ENCODE measurements at places on chromosomes 3 and 15.

DNA sequence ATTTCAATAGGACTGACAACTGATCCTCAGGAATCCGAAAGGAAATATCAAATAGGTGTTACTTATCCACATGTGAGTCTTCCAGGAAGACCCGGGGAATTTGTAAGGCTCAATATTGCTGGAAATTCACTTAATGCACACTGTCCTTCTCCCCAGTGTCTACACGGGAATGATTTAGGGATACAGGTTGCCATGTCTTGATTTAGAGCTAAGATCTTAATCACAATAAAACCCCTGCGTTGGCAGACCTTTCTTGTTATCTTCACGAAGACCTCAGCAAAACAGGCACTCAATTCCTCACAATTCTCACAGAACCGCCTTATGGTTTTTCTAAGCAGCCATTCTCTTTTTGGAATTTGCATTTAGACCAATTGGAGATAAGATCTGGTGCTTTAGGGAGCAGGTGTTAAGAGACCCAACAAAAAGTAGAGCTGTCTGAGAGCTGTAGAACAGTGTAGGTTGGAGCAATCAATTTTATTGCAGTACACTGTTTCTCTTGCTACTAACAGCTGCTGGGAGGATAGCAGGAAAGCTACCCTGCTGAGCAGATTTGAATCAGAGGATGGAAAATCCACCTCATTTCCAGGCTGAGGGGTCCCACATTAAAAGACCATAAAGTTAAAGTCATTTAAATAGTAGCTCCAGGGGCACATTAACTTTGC lies 925.7 kb downstream of the EPHA3 start:
- DNase-seq: no peak

- DNase-seq: no peak
Measured at GRCh38 chr3:150729682-150730360, 26.1 kb upstream of the ERICH6 start.

- DNase-seq: no peak
Measured at GRCh38 chr3:129476586-129476985, 36.6 kb downstream of the IFT122 start.

GRCh38 chr15:57947781-57948180 lies 117.7 kb downstream of the ALDH1A2 start:
- DNase-seq: no peak

DNA sequence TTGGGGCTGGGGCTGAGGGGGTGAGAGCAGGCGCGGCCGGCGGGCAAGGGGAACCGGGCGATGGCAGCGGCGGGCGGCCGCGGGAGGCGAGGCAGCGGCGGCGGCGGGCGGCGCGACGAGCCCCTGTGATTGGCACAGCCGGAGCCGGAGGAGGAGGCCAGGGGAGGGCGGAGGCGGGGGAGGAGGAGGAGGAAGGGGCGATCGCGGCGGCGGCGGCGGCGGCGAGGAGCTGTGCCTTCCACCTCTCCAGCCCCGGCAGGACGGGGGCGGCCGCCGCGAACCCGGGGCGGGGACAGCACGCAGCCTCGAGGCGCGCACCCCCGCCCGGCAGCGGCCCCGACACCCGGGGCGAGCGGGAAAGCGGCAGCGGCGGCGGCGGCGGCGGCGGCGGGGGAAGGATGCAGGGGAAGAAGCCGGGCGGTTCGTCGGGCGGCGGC lies at the start of gene SLCO3A1:
Gene SLCO3A1, plus strand, starts transcription at position 198 of the 437 bp plus-strand sequence.
- no peak for DNase-seq

GRCh38 chr3:185797993-185798830 lies 26.6 kb downstream of the IGF2BP2 start:
- DNase-seq: no peak

GRCh38 chr3:57068437-57069089 lies 8.1 kb downstream of the SPATA12 start:
- no peak for DNase-seq

GRCh38 chr3:129618901-129619671 lies 12.6 kb upstream of the PLXND1 start:
- DNase-seq: no peak

- DNase-seq: no peak
Measured at GRCh38 chr3:139811331-139811730, 123.7 kb upstream of the CLSTN2 start.

DNA sequence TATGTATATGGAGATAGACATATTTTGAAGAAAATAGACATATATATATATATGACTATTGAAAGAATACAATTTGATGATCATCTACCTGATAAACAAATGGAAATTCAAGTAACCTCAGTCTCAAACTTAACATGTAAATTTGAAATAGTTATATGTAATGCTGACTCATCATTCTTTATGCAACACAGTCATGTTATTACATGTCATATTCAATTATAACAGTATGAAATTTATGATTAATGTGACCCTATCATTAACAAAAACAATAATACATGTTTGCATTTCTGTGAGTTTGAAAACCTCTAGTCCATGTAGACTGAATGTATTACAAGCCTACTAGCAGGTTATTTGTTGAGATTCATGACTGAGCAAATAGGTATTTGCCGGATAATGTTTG lies 204.1 kb downstream of the CADM2 start:
- no peak for DNase-seq

- DNase-seq: no peak
Measured at GRCh38 chr15:40070608-40071218, 31.7 kb upstream of the SRP14 start.

DNA sequence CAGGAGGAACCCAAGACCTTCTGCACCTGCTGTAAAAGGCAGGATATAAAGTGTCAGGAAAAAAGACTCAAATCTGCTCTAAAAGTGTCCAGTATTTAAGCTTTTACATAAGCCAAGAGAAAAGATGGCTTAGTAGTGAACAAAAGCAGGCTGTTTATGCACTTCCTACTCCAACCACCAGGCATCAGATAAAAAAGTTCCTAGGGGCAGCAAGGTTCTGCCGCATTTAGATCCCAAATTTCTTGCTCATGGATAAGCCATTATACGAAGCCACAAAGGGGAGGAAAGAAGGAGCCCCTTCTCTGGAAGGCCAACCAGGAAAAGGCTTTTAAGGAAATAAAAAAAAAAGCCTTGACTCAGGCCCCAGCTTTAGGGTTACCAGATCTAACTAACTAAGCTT lies 10.6 kb upstream of the SLC9C1 start:
- no peak for DNase-seq

DNA sequence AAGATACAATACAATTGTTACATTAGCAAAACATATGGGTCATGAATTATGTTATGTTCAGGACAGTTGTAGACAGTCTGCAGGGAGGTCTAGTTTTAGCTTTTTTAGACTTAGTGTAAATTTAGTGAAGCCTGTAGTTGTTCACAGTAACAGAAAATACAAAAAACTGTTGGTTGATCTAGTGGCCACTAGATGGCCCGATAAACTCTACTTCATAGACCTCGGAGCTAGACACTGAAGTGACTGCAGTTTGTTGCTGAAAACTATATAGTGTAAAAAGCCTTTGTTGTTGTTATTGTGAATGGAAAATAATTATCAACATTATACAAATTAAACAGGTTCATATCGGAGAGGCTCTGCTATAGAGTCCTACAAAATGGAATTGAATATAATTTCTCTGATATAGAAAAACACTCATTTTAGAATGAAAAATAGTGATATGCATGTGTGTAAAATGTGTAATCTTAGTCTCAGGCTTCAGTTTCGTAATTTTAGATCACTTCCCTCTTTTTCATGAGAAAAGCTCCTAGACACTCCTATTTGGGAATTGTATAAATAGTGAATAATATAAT lies 18.3 kb downstream of the MAGEL2 start:
- no peak for DNase-seq

DNA sequence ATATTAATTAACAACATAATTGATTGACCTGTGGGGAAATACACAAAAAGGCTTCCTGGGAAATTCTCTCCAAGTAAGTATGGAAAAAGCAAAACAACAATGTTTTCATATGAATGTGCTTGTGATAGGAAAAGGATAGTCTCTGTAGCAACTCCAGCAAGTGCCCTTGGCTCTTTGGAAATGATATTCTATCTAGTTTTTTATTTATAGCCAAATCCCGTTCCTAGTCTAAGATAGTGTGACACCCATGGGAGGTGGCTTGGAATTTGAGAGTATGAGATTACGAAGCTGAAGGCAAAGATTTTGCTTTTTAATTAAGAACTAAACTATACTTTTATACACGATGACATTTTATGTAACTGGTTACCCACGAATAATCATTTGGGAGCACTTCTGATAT lies 119.9 kb downstream of the PDZRN3 start:
- DNase-seq: no peak

Data from DMS153 (cell line).